Breast epithelium (tissue), 4 donors: ENCODE measurements at places on chromosomes 4 and X.

- H3K27me3 ChIP-seq, result no peaks in the 10 kb centered on the region
- H3K4me1 ChIP-seq, result no peaks in the 10 kb centered on the region
Observed at GRCh38 chr4:172851534-172851933, 317.1 kb upstream of the GALNT7 start.

GRCh38 chr4:124754681-124755080 lies 42.1 kb upstream of the ANKRD50 start:
- no peaks in the 10 kb centered on the region for H3K27me3 ChIP-seq
- H3K4me3 ChIP-seq, result no peak overlapping the region
- H3K36me3 ChIP-seq, result no peaks in the 10 kb centered on the region
- no peak overlapping the region for H3K27ac ChIP-seq

GRCh38 chr4:15755321-15756155 lies 22.6 kb upstream of the CD38 start:
- H3K4me3 ChIP-seq, result no peak overlapping the region
- no peak for DNase-seq
- H3K4me1 ChIP-seq, result no peaks in the 10 kb centered on the region
- no peaks in the 10 kb centered on the region for H3K36me3 ChIP-seq
- H3K27me3 ChIP-seq, result no peaks in the 10 kb centered on the region

GRCh38 chrX:17634542-17635207 lies 102.6 kb upstream of the SCML1 start:
- peaks cover 43% of the 10 kb centered on the region for H3K27me3 ChIP-seq
- no peak overlapping the region for H3K27ac ChIP-seq
- H3K4me1 ChIP-seq, result no peaks in the 10 kb centered on the region
- DNase-seq, result no peak
- no peak overlapping the region for H3K4me3 ChIP-seq
